Activated T-helper 2 cell treated with anti-CD3 and anti-CD28 coated beads, Interferon-gamma antibody, Interleukin-2, Interleukin-4, amounts not matched to agents 10 μg/mL and 5 μg/mL and 100 μg/mL, durations not matched to agents 14 hours and 24 hours and 36 hours (primary cell): ENCODE measurements at places on chromosomes 16 and 17.

DNA sequence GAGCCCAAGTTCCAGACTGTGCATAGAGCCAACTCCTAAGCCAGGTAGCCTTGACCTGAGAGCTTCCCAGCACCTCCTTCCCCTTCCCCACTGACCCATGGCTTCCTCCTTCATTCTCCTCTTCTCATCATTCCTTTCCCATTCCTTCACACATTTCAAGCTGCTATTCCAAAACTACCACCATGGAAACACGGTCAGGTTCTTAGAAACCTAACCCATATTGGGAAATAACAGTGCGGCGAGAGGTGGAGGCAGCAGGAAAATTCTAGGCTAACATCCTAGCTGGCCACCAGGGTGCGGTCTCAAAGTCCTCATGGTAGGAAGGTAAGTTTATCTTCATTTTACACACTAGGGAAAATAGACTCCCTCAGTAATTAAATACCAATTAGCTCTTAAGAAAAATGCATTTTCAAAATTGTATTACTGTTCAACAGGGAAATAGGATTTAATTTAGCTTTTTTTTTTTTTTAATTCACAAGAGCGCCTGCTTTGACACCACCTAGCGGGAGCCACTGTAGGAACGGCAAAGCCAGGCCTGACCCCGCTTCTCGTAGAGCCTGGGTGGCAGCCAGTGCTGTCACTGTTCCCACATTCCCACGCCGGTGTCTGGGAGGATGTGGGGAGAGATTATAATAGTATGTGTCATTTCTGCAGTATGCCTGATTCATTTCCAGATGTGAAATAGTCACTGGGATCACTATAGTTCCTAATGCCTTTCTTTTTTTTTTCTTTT, 14.0 kb upstream of the SPHK1 start:
- DNase-seq: no peak

- DNase-seq: no peak
Observed at GRCh38 chr17:80476877-80477646, 655 bp upstream of the NPTX1 start.

GRCh38 chr16:58582971-58583765, 46.5 kb downstream of the CNOT1 start:
- DNase-seq: no peak

DNA sequence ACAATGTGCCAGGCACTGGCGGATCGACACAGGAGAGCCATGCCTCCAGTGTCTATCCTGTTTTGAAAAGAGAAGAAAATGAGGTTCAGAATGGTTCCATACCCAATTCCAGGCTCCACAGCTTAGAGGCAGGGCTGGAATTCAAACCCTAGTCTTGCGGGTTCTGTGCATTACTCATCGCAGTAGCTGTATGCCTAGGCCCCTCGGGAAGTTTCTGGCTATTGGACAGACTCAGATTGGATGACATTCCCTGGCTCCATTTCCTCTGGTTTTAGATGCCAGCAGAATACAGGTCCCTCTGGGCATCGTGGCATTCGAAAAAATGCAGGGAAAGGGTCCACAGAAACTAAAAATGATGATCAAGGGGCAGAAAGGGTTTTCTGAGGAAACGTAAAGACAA, 184.7 kb downstream of the COPRS start:
- no peak for DNase-seq
